ENCODE measurements at places on chromosomes 1 and 21. TPM values are rescaled to one million over a fixed set of nuclear protein-coding genes. Genes with fewer than 3 reads are reported as not detected.

The MTARC1 gene
- 3.6 TPM for total RNA-seq

The PSRC1 gene
- total RNA-seq: 2.4 TPM

The NTMT2 gene
- not detected for total RNA-seq

DNA sequence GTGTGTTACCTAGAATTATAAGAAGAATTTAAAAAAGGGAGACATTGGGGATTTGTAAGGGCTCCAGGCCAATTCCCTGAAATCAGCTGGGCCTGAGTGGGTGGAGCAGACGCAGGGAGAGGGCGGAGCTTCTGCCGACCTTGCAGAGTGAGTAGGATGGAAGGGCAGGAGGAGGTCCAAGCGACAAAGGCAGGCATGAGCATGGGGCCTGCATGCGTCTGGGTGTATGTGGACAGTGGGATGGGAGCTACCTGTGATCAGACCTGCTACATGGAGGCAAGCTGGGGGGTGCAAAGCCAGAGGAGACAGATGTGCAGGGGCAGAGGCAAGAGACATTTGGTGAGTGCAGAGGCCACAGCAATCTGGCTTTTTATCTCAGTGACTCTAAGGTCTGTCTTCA, 105.3 kb upstream of the OLIG2 start:
- DNase-seq: no peak

- no peak for DNase-seq
Observed at GRCh38 chr1:15959827-15960446, 16.0 kb downstream of the ZBTB17 start.

DNA sequence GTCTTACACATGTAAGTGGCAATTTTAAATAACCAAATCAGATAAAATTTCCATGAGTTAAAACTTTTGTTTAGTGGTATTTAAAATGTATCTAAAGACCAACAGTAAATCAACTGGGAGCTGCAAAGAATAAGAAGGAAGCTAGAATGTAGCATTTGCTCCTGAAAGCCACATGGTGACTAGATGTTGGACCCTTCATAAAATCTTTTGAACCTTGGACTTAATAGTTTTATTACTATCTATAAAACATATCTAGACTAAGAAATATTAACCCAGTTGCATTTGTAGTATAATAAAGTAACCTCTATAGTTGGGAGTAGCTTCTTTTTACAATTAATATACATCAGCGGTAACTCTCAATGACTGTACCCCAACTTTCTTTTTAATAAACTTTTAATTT, 72.1 kb downstream of the UBE4B start:
- no peak for DNase-seq

- no peak for DNase-seq
Observed at GRCh38 chr1:178218550-178218949, 124.6 kb downstream of the RASAL2 start.

GRCh38 chr1:109112056-109112651, 1.8 kb upstream of the ELAPOR1 start:
- DNase-seq: no peak

DNA sequence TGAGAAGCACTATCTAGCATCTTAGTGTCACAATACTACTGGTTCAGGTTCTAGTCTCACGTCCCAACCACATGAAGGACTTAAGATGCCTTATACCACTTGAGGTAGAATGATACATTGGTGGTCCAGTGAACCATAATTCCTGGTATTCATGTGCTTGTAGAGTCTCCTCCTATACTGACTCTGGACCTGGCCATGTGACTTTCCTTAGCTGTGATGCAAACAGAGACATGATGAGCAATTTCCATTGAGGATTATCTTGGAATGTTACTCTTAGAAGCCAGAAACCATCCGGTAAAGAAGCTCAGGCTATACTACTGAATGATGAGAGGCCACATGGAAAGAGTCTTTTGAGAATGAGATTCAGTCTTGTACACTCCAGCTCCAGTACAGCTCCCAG, 105.7 kb downstream of the NME7 start:
- no peak for DNase-seq

GRCh38 chr1:217089361-217090014, 366.3 kb upstream of the ESRRG start:
- DNase-seq: no peak

DNA sequence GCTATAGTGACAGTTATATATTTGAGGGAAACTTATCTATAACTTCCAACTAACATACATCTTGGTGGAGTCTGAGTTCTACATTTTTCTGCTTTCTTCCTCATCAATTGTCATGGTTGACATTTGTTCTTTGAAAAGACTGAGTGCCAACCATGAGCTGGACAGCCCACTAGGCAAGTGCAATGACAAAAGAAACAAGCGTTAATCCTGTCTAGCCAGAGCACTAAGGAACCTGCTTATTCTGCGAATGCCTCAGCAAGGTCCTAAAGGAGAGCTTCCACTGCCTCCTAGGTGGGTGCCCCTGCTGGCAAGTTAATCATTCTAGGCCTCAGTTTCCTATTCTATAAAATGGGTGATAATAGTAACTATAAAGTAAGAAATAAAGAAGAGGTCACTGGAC, 44.8 kb downstream of the IRF2BP2 start:
- DNase-seq: no peak

- DNase-seq: no peak
Observed at GRCh38 chr1:67747671-67748546, 62.9 kb downstream of the GADD45A start.

DNA sequence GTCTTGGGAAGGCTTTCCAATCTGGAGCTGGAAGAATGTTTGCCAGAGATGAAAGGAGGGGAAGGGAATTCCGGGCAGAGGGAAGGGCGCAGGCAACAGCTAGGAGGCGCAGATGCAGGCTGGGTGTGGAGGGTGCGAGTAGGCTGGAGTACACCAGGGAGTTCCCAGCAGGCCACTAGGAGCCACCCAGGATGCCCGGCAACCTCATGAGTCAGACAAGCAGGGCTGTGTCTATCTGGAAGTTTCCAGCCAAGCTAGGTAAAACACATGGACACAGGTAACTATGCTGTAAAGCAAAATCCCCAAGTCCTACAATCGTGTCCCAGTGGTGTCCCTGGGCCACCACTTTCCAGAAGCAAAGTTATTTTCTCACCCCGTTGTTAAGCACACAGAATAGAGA, 990 bp upstream of the NBL1 start:
- no peak for DNase-seq

DNA sequence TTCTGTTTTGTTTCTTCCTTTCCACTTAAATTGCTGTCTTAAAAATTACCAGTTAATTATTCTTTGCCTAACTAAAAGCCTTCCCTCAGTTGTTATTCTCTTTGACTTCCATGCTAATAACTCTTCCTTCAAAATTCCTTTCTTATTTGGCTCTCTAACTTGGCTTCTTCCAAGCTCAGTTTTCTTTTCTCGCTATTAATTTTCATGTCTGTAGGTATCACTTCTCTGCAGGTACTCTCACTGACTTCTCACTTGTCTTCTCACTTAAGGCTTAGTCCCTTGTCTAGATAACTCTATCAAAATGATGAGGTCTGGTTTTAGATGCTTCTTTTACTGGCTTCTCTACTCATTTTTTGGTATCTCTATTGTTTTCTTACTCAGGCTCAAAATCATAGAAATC, 10.1 kb downstream of the CDC7 start:
- DNase-seq: no peak
